ENCODE measurements at places on chromosomes 1 and 21.

- DNase-seq: no peak
Observed at GRCh38 chr1:93177991-93178390, 2.2 kb downstream of the TMED5 start.

- no peak for DNase-seq
Observed at GRCh38 chr1:59025201-59025600, 241.4 kb upstream of the JUN start.

GRCh38 chr1:45730075-45730779 is 20.2 kb downstream of the IPP start:
- no peak for DNase-seq

DNA sequence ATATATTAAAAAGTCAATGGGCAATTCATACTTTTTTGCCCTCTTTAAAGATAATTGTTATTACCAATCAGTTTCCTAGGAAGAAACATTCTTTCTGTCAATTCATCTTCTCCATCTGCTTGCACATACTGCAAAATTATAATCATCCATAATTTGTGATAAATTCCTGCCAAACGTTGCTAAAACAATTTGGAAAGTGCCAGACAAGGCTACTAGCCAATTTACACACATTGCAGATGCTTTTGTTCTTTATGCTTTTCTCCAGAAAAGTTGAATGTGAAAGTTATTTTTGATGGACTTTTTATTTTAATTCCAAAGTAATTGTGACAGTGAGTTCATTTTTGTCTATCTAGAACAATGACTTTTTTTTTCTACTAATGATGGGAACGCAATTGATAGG is 992.8 kb upstream of the ADGRL2 start:
- DNase-seq: no peak

GRCh38 chr1:172442843-172443565 is 865 bp downstream of the PIGC start:
- DNase-seq: no peak

DNA sequence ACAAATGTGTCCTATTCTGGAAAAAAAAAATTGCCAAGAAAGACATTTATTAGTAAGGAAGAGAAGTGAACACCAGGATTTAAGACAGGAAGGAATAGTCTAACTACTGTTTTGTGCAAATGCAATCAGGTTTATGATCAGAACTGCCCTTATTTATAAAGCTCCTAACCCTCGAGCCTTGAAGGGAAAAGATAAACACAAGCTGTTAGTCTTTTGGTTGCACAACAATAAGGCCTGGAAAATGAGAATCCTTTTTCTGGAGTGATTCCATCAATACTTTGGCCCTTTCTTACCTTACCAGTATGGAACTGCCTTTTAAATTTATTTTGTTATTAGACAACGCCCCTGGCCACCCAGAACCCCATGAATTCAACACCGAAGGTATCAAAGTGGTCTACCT is 52.9 kb downstream of the SNRPE start:
- no peak for DNase-seq

DNA sequence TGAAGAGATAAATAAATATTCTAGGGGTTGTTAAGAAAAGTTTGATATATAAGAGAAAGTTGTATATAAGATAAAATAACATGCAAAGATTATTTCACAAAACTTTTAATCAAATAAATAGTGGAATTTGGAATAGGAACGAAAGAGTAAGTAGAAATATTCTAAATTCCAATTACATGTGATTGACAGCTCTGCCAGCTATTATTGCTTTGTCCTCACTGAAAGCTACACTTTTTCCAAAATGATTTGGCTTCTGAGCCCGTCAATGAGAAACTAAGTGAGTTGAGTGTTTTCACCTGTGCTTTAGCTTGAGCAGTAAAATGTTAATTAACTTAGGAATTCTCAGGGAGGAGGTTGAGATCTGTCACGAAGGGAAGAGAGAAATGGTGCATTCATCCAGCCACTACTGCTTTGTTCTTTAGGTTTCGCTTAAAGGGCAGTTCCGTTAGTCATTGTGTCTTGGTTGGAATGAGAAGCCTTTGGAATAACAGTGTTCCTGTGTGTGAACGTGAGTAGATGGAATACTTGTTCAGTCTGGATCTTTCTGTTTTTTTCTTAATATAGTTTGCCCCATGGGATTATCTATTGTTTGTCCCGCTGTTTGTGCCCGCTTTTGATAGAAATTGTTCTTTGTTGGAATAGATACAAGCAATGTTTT is 63.3 kb upstream of the CR1L start:
- DNase-seq: no peak

DNA sequence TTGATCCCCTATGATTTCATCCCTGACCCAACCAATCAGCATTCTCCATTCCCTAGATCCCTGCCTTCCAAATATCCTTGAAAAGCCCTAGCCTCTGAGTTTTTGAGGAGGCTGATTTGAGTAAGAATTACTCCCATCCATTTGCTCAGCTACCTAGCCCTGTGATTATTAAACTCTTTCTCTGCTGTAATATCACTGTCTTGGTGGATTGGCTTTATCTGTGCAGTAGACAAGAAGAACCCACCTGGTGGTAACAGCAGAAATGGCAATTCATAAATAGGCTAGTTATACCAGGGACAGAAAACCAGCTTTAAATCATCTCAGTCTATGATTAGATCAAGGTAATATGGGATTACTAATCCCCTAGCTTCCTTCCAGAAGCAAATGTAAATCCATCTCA is 13.0 kb downstream of the IL20 start:
- DNase-seq: no peak

- no peak for DNase-seq
Observed at GRCh38 chr1:232589111-232589811, 40.7 kb downstream of the SIPA1L2 start.

DNA sequence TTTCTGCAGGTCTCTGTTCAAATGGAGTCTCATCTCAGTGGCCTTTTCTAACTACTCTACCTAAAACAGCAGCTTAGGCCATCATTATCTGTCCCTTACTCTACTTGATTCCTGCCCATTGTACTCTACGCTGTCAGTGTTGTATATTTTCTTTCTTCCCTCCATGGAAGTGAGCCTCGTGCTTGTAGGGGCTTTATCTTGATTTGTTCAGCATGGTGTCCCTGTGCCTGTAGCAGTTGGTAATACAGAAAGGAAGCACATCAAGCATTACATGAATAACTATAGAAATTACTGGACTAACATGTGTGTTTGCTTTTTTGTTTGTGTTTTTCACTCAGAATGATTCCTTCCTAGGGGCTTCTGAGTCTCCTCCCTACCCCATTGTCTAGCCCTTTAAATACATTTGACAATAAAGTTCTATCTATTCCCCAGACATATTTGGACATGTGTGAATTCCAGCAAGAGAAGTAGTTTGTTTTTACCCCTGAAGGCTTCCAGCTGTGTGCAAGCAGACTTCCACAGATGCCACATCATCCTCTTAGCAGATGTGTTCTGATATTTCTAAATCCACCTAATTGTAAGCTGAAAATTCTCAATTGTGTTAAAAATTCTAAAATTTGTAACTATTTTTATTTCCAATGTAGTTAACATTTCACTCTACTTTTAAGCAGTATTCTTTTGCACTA is 40.3 kb downstream of the PRMT2 start:
- no peak for DNase-seq

DNA sequence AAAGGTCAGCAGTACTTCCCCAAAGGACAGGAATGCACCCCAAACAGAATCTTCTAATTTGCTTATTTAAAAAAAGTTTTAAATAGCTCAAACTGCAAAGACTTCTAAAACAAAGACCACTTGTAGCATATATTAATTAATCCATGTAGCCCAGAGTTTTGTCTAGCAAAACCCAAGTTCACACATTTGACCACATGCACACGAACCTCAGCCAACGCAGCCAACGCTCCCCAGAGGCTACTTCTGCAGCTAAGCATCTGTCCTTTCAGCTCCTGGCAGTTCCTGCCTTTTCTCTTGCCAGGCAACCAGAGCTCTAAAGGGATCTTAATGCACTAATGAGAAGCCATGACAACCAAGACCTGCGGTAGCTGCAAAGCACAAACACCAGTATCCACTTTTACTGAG is 89.6 kb downstream of the RERE start:
- no peak for DNase-seq

- DNase-seq: no peak
Observed at GRCh38 chr1:165354739-165355138, 1.8 kb downstream of the LMX1A start.

- DNase-seq: no peak
Observed at GRCh38 chr1:9093091-9093490, 23.7 kb upstream of the SLC2A5 start.

DNA sequence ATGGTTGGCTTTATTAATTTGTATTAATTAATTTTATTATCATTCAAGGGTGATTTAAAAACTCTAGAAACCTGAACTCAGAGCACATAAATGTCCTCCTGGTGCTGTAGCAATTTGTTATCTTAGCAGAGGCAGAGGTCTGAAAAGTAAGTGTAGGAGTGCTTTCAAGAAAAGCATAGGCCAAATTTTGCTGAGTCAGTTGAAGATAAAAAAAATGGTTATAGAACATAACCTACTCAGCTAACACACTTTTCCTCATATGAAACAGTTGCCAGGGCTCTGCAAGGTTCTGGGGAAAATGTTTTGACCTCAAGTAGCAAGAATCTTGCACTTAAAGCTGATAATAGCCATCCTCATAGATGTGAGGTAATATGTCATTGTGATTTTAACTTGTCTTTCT is 53.5 kb upstream of the CHODL start:
- DNase-seq: no peak

DNA sequence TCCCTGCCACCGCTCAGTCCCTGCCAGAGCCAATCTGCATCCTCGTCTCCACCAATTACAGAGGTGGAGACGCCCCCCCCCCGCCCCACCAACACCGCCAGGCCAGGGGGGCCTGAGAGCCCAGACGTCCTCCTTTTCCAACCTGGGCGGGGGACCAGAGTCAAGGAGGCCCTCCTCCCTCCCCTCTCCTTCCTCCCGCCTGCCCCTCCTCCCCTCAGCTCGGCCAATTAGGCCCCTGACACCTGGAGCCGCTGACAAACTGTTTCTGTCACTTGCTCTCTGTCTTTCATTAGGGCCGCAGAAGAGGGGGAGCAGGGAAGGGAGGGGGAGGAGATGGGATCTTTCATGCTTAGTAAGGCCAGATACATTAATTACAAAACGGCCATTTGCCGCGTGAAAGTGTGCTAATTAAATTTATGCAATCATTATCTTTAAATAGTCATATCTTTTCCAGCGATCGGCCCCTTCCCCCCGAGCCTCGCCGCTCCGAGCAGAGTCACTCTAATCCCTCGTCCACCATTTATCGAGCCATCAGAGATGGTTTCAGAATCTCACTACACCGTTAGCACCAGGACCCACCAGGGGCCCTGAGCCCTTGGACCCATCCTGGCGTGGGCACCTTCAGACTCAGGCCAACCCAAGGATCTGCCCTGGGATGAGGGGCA is 94.7 kb downstream of the PAX7 start:
- peak; percentile 47 for DNase-seq

DNA sequence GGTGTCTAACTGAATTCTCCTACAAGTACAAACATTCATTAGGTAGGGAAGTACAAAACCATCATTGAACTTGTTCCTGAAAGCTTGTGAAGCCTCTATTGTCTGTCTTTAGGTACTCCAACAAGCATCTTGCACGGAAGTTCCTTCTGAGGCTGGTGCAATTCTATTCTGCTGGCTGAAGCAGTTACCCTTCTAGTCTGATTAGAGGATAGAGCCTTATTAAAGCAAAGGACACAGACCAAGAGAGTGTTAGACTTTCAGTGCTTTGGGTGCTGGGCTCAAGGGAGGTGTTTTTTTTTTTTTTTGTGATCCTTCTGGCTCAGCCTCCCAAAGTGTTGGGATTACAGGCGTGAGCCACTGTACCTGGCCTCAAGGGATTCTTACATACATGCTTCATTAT is 43.8 kb downstream of the HHAT start:
- DNase-seq: no peak

DNA sequence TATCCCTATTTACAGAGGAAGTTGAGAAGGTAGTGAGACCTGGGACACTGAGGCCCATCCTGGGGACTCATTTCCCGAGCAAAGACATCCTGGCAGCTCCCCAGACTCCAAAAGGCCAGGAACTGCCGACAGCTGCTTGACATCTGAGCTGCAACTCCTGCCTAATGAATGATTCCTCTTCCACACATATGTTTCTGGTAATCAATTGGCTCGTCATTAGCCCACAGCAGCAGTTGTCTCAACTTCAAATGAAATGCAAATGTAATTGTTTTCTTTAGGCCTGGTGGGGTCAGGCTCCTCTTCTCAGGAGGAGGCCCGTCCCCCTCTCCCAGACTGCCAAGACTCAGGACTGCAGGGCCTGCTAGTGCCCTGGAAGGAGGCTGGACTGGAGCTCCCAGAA is 61.8 kb upstream of the DISP3 start:
- no peak for DNase-seq

GRCh38 chr21:46071082-46071481 is 26.8 kb upstream of the COL6A2 start:
- no peak for DNase-seq

- DNase-seq: no peak
Observed at GRCh38 chr1:38269923-38270848, 223.6 kb upstream of the POU3F1 start.

DNA sequence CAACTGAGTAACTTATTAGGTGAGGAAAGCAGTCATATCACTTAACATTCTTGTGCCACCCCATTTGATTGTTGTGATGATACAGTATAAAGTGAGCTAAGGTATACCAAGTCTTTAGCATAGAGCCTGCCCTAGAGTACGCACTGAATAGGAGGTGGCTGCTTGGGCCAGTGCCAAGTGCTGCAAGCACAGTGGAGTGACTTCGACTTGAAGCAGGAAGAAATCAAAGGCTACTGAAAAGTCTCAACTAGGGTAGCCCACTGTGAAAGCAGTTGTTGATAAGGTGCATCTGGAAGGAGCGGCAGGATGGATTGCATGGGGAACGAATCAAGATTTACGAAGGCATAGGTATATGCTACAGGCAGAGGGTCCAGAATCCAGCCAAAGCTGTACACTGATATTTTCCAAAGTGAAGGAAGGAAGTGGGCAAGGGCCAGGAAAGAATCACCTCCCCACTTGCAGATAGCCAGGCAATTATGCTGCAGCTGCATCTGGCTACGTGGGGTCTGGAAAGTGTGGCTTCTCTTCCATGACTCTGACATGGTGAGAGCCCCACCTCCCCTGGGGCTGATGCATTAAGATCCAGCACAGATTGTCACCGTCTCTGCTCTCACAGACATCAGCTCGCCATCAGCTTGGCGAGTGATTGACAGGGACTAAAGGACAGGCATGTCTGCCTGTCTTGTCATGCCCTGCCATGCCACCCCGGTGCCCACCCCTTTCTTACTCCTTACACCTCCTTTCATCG is 287.0 kb upstream of the PLXNA2 start:
- DNase-seq: no peak

- DNase-seq: no peak
Observed at GRCh38 chr1:150532860-150533259, 16.3 kb upstream of the ADAMTSL4 start.

- DNase-seq: no peak
Observed at GRCh38 chr1:118589238-118589846, 398.8 kb downstream of the TBX15 start.

DNA sequence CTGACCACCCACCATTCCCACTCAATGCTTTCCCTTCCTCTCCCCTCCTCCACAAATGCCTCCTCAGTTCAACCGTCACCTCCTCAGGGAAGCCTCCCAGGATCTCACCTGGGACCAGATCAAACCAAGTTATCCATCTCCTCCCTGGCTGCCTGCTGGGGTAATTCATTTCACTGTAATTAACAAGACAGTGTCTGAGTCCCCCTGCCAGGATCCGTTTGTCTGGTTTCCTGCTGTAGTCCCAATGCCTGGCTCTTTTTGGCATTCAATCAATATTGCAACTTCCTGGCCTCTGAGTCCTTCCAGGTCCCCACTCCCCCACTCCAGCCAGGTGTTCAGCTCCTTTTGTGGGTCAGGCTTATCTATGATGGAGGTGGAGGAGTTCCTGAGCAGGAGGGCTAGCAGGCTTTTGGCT is 687.7 kb downstream of the PTPRU start:
- DNase-seq: no peak

GRCh38 chr1:18178111-18178510 is 70.5 kb downstream of the IGSF21 start:
- no peak for DNase-seq

All from posterior cingulate gyrus (tissue), 11 donors.